Gastrocnemius medialis (tissue), 4 donors: ENCODE measurements at places on chromosomes 2 and 18. TPM values are rescaled to one million over a fixed set of nuclear protein-coding genes. Genes with fewer than 3 reads are reported as not detected.

Gene KLHL41
- 3,010 TPM for total RNA-seq

Gene SETBP1
- 9.2 TPM for total RNA-seq

Gene ZSWIM2
- not detected for total RNA-seq

Gene CNPPD1
- total RNA-seq, result 54.2 TPM

Gene GAREM1
- 13.9 TPM for total RNA-seq

Gene TRIM54
- 422 TPM for total RNA-seq

Gene NFU1
- total RNA-seq, result 41.4 TPM

Gene VWA3B
- total RNA-seq, result not detected

GRCh38 chr2:119982506-119982905 lies 30.4 kb upstream of the EPB41L5 start:
- no peaks in the 10 kb centered on the region for H3K27me3 ChIP-seq
- no peak overlapping the region for H3K4me3 ChIP-seq
- no peak overlapping the region for H3K27ac ChIP-seq
- no peak for DNase-seq

DNA sequence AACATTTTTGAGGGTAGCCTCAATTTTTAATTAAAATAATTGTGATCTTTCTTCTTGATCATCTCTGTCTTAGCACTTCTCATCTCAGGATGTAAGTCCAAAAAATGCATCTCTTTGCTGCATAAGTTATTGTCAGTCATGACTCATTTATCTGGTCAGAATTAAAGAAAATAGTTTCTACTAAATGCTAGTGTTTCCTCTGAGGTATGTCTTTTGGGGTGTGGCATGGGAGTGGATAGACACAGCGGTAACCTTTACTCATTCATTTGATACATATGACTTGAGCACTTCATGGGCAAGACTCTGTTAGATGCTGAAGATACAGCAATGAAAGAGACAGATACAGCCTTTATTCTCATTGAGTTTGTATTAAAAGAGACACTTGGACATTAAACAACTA lies 284.7 kb downstream of the IRS1 start:
- H3K27ac ChIP-seq, result no peak overlapping the region
- DNase-seq, result no peak
- no peaks in the 10 kb centered on the region for H3K27me3 ChIP-seq
- no peaks in the 10 kb centered on the region for H3K4me1 ChIP-seq

- H3K4me1 ChIP-seq, result peaks cover 9% of the 10 kb centered on the region
- no peaks in the 10 kb centered on the region for H3K27me3 ChIP-seq
- H3K4me3 ChIP-seq, result no peak overlapping the region
- H3K36me3 ChIP-seq, result no peaks in the 10 kb centered on the region
- H3K27ac ChIP-seq, result no peak overlapping the region
- no peak for DNase-seq
These were observed 2.0 kb downstream of the MFSD6 start for GRCh38 chr2:190410166-190410565.

GRCh38 chr2:173134703-173135102 lies 59.1 kb downstream of the MAP3K20 start:
- no peaks in the 10 kb centered on the region for H3K36me3 ChIP-seq
- H3K4me1 ChIP-seq, result peaks cover 73% of the 10 kb centered on the region
- DNase-seq, result no peak
- H3K27me3 ChIP-seq, result no peaks in the 10 kb centered on the region

DNA sequence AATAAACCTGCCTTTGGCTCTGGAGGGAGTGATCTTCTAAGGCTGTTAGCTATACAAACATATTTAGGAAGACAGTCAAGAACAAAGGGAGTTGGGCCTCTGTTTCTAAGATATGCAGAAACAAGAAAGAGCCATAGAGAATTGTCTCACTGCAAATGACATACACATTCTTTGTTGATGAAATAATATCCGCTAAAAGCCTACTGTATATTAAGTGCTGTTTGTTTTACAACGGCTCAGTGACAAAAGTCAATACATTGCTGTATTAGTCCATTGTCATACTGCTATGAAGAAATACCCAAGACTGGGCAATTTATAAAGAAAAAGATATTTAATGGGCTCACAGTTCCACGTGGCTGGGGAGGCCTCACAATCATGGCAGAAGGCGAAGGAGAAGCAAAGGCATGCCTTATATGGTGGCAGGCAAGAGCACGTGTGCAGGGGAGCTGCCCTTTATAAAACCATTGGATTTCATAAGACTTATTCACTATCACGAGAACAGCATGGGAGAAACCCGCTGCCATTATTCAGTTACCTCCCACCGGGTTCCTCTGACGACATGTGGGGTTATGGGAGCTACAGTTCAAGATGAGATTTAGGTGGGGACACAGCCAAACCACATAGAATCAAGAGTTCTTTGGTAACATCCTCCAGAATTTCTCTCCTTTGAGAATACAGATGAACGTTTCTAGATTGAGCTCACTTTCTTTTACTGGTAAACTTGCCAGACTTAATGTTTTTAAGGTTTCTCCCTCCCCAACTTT lies 157.8 kb downstream of the PIK3C3 start:
- H3K4me1 ChIP-seq, result no peaks in the 10 kb centered on the region
- no peak for DNase-seq
- no peaks in the 10 kb centered on the region for H3K36me3 ChIP-seq
- no peak overlapping the region for H3K27ac ChIP-seq

GRCh38 chr2:233414777-233415570 lies 60.7 kb downstream of the DGKD start:
- H3K4me3 ChIP-seq, result no peak overlapping the region
- peak overlapping the region; percentile 92 for H3K27ac ChIP-seq
- H3K36me3 ChIP-seq, result no peaks in the 10 kb centered on the region
- peaks cover 65% of the 10 kb centered on the region for H3K4me1 ChIP-seq
- DNase-seq, result peak; percentile 96

- H3K36me3 ChIP-seq, result no peaks in the 10 kb centered on the region
- no peak overlapping the region for H3K4me3 ChIP-seq
- no peaks in the 10 kb centered on the region for H3K4me1 ChIP-seq
- H3K27me3 ChIP-seq, result no peaks in the 10 kb centered on the region
These were observed 76.2 kb downstream of the PSMG2 start for GRCh38 chr18:12779043-12779442.

- no peak for DNase-seq
- no peaks in the 10 kb centered on the region for H3K27me3 ChIP-seq
- H3K4me3 ChIP-seq, result no peak overlapping the region
- no peaks in the 10 kb centered on the region for H3K36me3 ChIP-seq
- no peak overlapping the region for H3K27ac ChIP-seq
These were observed 42.9 kb downstream of the ANTXR1 start for GRCh38 chr2:69055688-69056470.

DNA sequence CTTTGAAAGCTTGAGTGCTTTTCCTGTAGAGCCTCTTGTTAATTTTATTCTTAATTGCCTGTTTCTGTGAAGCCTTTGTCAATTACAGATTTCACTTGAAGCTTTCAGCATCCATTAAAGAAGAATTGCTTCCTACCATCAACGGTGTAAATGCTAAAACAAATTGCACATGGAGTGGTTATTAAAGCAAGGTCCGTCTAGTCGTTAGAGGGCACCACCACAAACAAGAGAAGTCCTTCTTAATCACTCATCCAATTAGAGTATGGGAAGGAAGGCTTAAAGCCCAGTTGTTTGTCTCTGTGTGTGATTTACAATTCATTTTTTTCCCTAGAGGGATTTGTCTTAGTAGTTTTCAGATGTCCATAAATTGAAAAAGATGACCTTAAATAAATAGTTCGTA lies 1.6 kb downstream of the KCNJ3 start:
- DNase-seq, result no peak
- H3K36me3 ChIP-seq, result no peaks in the 10 kb centered on the region
- no peak overlapping the region for H3K27ac ChIP-seq
- H3K27me3 ChIP-seq, result peaks cover 17% of the 10 kb centered on the region
- H3K4me1 ChIP-seq, result no peaks in the 10 kb centered on the region
